ENCODE measurements at places on chromosomes 3 and 15.

DNA sequence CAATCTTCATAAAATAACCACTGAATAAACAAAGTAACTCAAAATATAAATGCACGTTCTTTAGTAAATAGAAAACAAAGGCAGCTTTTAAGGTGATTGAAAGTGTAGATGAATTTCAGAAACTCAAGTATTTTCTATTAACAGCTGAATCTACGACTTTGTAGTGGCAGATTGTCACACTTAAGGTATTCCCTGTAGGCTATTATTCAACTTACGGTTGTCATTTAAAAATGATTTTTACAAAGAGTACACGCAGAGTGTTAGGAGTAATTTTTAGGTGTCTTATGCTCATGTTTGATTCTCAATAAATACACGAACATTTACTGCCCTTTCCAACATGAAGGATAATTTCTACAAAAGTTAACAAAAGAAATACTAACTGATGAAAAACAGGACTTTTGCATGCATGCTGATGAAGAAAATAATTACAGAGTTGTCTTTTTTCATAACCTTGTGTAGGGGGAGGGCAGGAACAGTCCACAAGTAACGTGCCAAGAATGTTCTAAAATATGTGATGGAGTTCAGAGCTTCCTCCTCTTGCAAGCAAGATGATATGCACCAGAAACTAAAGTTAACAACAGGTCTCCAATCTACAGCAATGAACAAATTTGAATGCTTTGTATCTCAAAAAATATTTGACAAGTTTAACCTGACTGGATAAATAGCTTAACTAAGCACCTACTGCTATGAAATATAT lies 16.7 kb downstream of the DCBLD2 start:
- DNase-seq: no peak

DNA sequence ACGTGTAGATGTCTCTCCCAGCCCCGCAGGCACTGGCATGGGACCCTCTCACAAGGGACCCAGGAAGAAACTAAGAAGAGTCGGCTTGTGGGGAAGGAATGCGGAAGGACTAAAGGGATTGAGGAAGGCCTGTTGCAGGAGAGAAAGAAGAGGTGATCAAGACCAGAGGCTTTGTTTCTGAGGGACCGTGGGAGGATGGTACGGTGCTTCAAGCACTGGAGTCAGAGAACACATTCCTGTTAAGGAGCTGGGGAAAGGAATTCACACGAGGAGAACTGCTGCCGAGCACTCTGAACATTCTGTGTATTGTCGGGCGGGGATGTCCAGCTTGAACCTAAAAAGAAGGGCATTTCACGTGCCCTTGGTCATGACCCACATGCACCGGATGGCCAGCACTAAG lies 91.4 kb downstream of the TAMM41 start:
- no peak for DNase-seq

- no peak for DNase-seq
Observed at GRCh38 chr15:52112203-52112750, 298 bp downstream of the BCL2L10 start.

DNA sequence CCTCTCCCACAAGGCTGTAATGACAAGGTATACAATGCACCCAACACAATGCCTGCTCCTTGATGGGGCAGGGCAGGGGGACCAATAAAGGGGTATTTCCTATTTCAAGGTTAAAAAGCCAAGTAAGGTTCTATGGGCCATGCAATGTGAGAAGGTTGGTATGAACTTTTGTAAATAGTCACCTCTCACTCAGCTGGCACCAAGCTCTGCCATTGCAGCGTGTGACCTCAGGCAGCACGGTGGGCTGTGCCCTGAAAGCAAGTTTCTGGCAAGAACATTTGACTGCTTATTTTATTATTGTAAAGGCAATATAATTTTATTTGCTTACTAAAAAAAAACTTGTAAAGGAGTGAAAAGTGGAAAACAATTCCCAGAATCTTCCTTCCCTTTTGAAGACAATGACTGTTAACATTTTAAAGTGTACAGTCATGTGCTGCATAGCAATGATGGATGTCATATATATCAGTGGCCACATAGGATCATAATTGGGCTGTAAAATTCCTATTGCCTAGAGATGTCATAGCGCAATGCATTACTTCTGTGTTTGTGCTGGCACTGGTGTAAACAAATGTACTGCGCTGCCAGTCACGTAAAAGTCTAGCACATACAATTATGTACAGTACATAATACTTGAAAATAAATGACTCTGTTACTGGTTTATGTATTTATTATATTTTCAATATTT lies 167.3 kb upstream of the RORA start:
- no peak for DNase-seq

DNA sequence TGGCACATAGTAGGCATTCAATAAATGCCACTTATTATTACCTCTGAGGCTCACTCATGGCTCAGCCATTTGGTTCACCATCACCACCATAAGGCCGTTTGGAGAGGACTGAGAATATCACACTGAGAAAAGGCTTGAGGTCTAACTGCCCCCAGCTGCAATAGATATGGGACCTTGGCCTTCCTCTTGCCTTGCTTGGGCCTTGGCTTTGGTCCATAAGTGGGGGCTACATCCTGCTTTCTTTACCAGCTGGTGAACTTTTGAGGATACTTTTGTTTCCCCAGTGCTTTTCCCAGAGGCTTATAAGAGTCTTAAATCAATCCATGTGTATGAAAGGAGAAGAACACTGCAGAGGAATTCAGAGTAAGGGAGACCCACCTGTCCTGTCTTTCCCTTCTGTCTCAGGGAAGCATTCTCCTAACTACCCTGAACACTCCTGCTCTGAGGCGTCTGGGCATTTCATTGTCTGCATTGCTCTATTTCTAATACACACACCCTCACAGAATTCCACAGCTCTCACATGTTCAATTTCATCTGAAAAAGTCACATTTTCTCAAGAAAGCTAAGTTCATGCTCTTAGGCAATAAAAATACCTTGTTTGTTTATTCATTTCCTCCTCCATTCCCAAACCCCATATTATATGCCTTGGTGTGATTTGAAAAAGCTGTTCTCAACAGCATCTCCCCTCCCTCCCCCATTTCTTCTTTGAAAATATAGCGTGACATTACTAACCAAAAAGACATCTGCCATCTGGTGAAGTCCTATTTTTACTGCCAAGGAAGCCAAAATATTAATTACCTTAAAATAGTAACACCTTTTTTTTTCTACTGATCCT lies 22.5 kb upstream of the KCNMB2 start:
- no peak for DNase-seq

DNA sequence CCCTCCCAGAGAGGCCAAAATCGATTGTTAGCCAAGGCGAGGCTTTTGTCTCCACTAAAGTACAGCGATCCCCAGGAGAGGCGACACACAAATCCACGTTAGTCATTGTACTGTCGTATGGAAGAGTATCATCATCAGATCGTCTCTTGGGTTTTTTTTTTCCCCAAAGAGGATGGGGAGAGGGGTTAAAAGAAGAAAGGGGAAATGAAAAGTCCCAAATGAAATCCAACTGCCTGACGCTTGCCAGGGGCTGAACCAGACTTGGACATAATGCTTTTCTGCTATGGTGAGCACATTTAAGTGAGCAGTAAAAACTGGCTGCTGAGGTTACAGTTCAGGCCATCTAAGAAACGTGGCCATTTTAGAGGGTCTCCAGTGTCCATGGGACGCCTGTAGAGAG lies 37.9 kb upstream of the CTSH start:
- no peak for DNase-seq

DNA sequence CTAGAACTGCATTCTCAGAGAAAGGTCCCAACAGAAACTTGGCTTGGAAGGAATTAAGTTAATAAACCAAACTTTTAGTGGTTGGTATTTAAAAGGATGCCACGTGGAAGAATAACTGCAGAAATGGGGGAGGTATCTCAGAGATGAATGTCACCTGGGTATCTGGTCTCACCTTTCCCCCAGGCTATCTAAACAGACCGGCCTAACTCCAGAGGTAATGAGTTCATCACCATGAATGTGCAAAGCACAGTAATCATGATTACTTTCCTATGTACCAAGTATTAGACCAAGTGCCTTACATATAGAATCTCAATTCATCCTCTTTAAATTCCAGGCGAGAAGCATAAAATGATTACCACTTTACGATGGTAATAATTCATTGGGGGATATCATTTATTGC lies 80.8 kb downstream of the FBN1 start:
- DNase-seq: no peak

- no peak for DNase-seq
Observed at GRCh38 chr3:195441051-195441450, 1.8 kb downstream of the ACAP2 start.

GRCh38 chr3:72496051-72496670 lies 352.1 kb downstream of the SHQ1 start:
- DNase-seq: no peak

- no peak for DNase-seq
Observed at GRCh38 chr15:76059320-76060117, at the start of gene TMEM266. TMEM266 (plus strand) TSS chr15:76059985; CDS start chr15:76134264, 74,279 bp downstream.

DNA sequence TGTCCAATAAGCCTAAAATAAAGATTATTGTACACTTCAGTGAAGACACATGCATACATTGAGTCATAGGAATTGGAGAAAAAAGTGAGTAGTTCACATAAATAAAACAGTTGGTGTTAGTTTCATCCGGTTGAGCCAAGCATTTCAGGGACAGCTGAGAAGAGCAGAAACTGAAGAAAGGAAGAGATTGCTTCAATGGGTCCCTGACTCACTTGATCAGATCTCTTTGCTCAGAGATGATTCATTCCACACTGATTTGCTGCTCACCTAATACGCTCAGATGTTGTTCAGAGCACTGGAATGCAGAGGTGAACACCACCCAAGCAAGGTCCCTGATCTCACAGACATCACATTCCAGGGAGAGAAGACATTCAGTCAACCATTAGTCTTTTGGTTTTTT lies 93.7 kb downstream of the RAD18 start:
- no peak for DNase-seq

DNA sequence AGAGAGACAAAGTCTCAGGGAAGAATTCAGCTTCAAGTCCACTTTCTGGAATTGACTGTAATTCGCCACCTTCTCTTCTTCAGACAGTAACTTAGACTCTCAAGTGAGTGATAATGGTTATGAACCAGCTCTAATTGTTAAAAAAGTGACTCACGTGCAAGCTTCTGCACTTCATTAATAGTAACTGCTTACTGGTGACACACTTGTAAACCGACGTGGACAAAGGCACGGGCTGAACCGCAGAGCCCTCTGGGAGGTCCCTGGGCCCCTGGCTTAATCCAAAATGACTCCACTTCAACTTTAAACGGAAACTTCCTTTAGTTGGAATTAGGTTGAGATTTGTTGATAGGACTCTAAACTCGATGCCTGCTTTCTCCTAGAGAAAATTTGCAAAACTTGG lies 17.0 kb downstream of the MUC4 start:
- DNase-seq: no peak

DNA sequence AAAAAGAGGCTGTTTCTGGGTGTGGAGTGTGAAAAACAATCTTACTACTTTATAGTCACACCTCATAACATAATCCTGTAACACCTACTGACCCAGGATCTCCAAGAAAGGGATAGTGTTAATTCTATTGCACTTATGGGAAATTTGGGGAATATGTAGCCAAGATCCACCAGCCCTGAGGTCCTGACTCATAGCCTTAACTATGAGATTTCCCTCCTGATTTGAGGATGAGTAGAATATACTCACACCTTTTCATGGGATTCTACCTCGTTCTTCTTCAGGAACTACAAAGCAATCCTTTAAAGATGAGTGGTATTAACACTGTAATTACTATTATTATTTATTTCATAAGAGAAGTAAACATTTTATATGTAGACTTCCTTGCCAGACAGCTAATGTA lies 315.2 kb downstream of the MECOM start:
- no peak for DNase-seq

- DNase-seq: no peak
Observed at GRCh38 chr3:156341831-156342416, 213.0 kb downstream of the SSR3 start.

- no peak for DNase-seq
Observed at GRCh38 chr15:95277266-95277665, 1045.9 kb downstream of the MCTP2 start.

DNA sequence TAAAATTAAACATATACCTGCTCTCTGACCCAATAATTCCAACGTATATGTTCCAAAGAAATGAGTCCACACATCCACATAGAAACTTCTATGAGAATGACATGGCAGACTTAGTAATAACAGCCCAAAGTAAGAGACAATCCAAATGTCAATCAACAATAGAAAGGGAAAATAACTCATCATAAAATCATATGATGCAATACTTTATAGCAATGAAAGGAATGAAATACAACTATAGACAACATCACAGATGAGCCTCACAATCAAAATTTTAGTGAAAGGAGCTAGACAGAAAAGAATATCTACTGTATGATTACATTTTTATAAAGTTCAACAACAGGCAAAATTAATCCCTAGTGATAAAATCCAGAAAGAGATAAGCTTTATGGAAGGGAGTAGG lies 23.6 kb upstream of the KCNH8 start:
- DNase-seq: no peak

GRCh38 chr3:119632216-119632615 lies 28.2 kb downstream of the POPDC2 start:
- no peak for DNase-seq

GRCh38 chr3:195823999-195824398 lies 12.3 kb upstream of the MUC4 start:
- DNase-seq: no peak

GRCh38 chr3:34150992-34151391 lies 352.6 kb downstream of the PDCD6IP start:
- DNase-seq: no peak

DNA sequence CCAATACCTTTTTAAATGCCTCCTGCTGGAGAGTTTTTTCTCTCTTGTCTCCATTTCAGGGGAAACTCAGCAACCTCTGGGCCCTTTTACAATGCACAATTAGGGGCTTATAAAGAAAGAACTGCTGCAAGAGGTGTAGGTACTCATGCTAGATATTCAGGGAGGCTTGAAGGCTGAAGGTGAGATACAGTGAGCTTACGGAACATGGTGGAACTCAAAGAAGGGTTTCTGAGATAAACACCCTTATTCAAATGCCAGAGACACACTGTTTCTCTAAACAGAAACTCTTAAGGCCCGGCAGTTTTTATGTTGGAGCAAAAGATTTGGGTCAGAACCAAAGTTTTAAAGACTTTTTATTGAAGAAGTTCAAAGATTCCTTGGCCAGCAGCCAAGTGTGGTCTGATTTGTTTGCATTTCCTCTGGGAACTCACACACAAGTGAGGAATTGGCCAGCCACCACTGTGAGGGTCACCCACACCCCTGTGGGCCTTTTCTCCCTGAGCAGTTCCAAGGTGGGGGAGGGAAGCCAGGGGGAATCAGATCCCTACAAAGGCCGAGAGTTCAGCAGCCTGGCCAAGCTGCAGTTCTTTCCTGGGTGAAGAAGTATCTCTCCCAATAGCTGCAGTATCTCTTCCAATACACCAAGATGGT lies 47.8 kb downstream of the TNFAIP8L3 start:
- no peak for DNase-seq
